T-helper 17 cell (primary cell): ENCODE measurements at places on chromosomes 2 and 18.

- no peak for DNase-seq
These were observed 271.9 kb downstream of the DPP10 start for GRCh38 chr2:114714313-114714712.

DNA sequence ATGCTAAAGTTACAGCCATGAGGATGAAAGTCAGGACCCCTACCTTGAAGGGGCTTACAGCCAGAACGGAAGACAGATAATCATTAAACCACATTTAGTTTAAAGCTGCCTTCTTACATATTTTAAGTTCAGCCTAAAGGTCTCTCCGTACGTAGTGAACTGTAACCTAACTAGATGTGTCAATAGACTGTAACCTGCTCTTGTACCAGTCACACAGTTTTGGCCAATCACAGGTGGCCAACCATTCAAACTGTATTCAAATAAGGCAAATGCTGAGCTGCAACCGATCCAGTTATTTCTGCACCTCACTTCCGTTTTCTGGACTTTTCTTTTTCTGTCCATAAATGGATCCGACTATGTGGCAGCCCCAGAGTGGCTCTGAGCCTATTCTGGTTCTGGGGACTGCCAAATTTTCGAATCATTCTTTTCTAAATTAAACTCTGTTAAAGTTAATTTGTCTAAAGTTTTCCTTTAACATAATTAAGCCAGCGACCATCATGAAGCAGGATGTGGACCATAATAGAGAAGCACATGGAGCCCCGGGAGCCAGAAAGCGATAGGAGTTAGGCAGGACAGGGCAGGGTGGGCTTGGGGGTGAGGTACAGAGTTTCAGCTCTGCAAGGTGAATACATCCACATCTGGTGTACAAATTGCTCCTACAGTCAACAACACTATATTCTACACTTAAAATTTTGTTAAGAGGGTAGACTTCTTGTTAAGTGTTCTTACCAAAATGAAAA lies 48.4 kb upstream of the YPEL5 start:
- DNase-seq, result no peak

DNA sequence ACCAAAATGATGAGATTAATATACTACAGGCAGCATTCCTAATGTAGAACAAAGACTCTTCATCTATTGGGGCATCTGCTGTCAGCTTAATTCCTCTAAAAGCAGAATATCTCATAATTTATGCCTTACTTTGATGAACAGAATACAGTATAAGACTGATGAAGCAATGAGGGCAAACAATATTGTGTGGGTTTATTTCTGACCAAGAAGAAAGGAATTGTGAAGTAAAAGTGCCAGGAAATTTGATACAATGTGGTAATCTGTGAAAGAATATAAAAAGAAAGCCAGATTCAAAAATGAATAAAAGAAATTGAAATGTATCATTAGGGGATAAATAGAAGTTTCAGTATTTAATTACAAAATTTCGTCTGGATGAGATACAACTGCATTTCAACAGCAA lies 78.8 kb upstream of the TTC21B start:
- DNase-seq, result no peak

- DNase-seq, result no peak
These were observed 225.1 kb downstream of the CMPK2 start for GRCh38 chr2:6640621-6641015.

- no peak for DNase-seq
These were observed 8.0 kb downstream of the ATAD2B start for GRCh38 chr2:23918837-23919489.

GRCh38 chr18:42549596-42549995 lies 565.9 kb downstream of the RIT2 start:
- no peak for DNase-seq
